ENCODE measurements at places on chromosomes 7 and 10.

DNA sequence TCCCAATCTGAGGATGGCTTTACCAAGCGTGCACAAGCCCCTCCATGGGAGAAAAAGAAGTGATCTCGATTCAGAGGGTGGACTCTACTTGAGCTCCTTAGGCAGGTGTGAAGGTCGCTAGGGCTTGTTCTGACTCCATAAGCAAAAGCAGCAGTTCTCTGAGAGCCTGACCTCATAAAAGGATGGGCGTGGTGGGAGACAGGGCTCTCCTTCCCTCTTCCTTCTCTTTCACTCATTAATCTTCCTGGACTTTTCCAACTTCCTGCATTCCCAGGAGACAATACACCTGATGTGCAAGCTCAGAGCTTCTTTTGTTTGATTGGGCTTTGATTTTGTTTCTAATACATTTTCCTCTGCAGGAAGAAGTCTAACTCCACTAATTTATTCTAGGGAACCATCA is 22.3 kb upstream of the TMEM72 start:
- DNase-seq = no peak

GRCh38 chr7:88314061-88314491 is 7.4 kb upstream of the STEAP4 start:
- DNase-seq = no peak

GRCh38 chr7:55774327-55775050 is 88.1 kb downstream of the SEPTIN14 start:
- DNase-seq = no peak

- DNase-seq = no peak
These were observed 43.3 kb downstream of the POLR1F start for GRCh38 chr7:19665399-19666008.

GRCh38 chr7:32536585-32536984 is 41.3 kb downstream of the AVL9 start:
- DNase-seq = no peak

DNA sequence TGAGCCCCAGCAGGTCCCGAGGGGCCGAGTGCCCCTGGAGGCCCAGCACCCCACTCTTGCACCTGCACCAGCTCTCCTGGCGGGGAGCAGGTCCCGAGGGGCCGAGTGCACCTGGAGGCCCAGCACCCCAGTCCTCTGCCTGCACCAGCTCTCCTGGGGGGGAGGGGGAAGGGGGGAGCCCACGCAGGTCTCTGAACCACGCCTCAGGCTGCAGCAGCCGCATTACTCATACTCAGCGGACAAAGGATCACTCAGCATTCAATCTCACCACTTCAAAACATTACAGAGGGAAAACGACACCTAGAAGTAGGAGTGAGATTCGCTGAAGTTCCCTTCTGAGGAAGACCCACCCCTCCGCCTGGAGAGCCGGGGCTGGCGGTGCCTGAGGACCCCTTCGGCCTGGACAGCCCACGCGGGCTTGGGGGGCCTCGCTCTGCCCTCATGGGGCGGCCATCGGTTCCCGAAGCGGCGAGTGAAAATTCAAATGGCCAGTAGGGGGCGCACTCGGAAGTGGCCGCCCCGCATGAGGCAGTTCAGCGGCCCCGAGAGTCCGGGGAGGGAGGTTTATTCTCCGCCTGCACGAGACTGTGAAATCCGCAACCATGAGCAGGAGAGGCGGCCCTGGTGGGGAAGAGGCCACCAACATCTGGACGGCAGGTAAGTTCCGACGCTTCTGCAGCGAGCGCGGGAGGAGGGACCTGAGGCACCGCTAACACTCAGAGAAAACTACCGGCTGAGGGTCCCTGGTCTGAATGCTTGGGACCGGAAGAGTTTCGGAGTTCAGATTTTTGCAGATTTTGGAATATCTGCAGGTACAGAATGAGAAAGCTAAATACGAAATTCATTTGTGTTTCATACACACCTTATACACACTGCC is 1.1 kb upstream of the GPER1 start:
- no peak for DNase-seq

GRCh38 chr10:28951484-28951883 is 274.2 kb downstream of the BAMBI start:
- DNase-seq = no peak

DNA sequence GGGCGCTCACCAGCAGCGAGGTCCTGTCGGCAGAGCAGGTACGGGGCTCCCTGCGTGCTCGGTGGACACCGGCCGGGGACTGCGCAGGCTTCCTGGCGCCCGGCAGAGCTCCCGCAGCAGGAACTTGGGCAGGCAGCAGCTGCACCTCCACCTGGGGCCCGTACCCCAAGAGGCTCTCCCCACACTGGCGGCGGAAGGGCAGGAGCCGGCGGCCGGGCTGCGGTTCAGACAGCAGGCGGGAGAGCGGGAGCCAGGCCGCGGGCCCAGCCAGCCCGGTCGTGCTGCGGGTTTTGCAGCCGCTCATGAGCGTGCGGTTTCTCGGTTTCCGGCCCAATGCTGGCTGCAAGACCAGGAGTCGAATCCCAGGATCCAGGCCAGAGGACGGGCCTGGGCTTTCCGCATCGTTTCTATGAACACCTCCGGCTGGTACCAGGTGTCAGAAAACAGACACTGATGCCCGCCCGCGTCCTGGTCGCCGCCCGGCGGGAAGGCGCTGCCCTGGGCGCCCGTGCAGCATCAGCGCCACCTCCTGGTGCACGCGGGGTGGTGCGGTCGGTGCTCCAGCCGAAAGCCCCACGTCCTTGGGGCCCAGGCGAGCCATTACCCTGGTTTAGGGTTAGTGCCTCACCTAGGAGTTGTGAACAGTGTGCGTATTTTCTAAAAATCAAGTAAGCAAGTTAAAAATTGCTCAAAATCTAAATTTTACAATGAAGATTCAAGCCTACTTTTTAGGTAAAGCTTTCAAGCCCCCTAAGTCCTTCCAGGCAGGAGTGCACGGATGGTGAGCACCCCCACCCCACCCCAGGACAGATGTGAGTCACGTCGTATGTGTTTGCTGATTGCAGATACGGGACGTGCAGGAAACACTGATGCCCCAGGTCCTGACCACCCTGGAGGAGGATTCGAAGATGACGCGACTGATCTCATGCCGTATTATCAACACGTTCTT is 47.4 kb upstream of the PRKAR1B start:
- no peak for DNase-seq

DNA sequence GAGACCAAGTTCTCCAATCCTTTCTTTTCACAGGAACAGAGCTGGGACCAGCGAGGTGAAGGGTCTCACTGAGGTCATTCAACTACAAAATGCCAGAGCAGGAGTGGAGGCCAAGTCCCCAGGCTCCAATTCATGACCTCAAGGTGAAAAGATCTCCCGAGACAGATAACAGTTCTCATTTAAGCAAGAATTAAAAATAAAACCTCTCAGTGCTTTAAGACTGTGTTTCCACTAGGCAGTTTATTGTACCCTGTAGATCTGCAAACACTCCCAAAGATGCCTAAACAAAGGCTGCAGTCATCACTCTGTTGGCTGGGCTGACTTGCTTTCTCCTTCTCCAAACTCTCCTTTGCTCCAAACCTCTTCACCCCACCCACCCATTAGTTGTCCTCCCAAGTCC is 74.8 kb upstream of the CXCL12 start:
- DNase-seq = peak; percentile 49

- no peak for DNase-seq
These were observed 123.1 kb upstream of the ADO start for GRCh38 chr10:62681211-62681940.

DNA sequence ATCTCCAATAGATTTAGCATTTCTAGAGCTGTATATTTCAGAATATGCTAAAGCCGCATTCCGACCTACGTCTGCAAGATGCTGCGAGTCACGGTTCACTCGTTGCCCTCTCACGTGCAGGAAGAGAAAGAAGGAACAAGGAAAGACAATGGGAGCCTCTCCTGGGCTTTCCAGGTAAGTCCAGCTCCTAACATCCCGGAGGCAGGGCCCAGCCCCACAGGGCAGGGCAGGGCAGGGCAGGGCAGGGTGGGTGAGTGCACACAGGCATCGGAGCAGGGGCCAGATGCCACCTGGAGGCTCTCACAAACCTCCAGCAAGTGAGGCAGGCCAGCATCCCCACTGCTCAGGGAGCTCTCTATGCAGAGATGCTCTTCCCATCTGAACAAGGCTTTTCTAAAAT is 50.8 kb downstream of the VOPP1 start:
- DNase-seq = no peak

DNA sequence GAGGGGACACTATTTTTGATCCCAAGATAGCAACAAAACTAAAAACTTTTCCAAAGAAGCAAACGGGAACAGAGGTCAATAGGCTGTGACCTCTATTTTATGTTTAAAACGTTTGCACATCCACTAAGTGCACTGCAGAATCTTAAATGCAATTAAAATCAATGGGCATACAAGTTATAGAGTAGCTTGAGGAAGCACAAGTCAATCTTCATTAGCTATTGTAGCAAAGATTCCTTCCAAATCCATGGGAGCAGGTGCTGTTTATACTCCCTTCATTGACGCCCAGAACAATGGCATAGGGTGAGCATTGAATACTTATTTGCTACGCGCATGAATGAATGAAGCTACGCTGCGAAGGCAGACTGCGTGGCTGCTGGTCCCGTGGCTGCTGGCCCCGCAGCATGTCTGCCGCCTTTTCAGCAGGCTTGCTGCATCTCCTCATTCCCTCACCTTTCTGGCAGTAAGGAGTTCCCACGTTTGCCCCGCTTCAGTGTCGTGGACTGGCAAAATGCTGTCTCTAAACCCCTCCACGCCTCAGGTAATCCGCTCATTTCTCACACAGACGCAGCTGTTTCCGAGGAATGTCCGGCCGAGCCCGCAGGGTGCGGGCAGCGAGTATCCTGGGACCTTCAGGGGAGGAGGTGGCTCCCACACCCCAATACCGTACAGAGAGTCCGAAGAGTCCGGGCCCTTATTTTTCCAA is 754 bp upstream of the PHYHIPL start:
- DNase-seq = no peak

- DNase-seq = no peak
These were observed 18.9 kb downstream of the CEP55 start for GRCh38 chr10:93515071-93516005.

- DNase-seq = no peak
These were observed 37.8 kb downstream of the CLRN3 start for GRCh38 chr10:127854769-127855590.

DNA sequence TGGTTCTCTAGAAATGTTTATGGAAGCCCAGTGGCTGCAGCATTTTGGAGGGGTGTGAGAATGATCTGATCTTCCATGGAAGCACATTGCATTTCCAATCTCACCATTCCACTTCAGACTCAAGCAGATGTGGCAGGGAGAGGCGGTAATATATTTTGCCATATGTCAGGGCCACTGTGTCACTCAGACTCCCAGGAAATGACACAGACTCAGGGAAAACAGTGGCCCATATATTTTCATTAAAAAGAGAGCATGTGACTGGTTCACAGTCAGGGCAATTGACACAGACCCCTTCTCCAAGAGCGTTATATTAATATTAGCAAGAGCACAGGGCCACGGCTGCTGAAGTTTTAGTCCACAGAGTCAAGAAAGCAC is 149.3 kb upstream of the NRP1 start:
- no peak for DNase-seq

GRCh38 chr10:12389154-12389734 is 39.9 kb downstream of the CAMK1D start:
- no peak for DNase-seq

DNA sequence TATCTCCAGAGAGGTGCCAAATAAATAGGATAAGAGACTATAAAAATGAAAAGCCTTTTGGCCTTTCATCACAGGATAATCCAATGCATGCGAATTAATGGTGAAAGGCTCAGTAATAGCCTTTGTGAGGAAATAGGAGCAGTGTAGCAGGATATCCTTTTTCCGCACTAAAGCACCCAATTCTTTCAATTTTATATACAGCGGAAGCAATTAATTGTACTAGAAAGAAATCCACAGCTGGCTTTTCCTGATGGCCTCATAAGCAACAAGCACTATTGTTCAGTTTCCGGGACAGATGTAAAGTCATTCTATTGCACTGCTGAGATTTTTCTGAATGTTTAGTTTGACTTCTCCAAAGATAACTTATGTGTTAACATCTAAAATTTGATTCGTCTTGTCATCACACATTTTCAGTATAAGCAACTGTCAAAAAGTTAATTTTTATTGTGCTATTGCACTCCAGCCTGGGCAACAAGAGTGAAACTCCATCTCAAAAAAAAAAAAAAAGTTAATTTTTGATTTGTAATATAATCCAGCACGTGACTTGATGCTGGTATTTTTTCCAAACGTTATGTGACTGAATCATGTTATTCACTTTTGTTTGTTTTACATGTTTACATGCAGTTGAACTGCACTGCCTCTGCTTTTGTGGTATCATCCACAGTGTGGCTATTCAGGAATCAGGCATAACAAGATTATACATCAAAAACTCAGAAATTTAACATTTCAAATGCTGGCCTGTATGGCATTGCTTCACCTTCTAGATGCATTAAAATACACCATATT is 8.4 kb upstream of the BMPR1A start:
- no peak for DNase-seq

All from vagina (tissue), 2 donors.